ENCODE measurements at places on chromosomes 7 and 10.

DNA sequence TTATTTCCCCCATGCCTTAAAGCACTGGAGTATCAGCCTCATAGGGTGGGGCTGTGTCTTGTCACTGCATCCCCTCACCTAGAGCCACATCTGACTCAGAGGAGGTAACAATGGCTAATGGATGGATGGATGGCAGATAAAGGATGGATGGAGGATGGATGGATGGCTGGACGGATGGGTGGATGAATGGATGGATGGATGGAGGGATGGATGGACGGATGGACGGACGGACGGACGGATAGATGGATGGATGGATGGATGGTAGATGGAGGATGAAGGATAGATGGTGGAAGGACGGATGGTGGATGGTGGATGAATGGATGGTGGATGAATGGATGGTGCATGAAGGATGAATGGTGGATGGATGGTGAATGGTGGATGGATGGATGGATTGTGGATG is 77.2 kb downstream of the PDGFA start:
- DNase-seq: no peak

- DNase-seq: no peak
Observed at GRCh38 chr7:157433628-157434027, 96.8 kb downstream of the DNAJB6 start.

DNA sequence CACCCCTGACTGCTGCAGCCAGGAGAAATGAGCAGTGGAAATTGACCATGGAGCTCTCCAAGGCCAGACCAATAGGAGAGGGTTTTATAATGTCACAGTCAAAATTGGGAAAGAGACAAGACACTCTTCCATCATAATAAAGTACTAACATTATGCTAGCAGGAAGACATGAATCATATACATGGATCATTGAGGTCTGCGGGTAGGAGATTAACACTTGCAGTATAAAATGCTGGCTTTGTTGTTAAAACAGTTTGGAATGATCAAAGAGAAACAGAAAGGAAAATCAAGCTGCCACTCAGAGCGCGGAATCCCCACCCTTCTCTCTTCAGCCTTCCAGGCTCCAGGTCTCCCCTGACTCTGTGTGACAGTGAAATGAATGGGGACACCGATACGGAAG is 53.4 kb upstream of the CALN1 start:
- no peak for DNase-seq

DNA sequence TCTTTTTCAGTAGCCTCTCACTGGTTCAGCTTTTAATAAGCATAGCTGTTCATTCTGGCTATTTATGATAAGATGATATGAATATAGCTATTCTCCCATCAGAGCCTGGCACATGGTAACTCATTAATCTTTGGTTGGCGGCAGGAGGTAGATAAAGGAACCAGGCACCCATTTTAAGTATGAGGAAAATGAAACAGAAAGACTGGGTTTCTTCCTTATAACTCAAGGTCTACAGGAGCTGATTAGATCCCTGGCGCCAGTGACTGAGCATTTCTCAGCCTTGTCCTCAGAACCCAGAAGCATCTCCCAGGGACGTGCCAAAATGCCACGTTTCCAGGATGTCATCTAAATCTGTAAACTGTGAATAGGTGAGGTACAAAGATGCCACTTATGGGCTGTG is 141.9 kb downstream of the TCF7L2 start:
- no peak for DNase-seq

DNA sequence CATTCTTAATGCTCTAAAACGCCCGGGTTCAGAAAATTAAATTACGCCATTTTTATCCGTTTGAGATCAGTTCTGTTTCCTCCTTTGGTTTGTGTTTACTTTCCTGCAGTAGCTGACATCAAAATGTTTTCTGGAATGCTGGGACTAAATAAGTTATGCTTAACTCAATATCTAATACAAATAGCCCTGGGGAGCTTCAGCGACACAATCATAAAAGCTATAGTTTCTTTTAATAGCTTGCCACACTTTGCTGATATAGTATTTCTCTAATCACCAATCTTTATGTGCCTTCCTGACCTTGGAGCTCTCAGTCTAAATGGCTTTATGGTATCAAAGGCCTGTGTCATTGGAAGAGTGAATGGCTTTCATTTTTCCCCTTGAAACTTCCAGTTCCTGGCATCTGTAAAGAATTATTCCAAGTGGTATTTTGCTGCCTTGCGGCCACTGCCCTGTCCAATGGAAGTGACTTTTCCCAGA is 202.7 kb downstream of the HDAC9 start:
- DNase-seq: no peak

GRCh38 chr10:78520737-78521430 is 487.2 kb downstream of the RPS24 start:
- DNase-seq: no peak

DNA sequence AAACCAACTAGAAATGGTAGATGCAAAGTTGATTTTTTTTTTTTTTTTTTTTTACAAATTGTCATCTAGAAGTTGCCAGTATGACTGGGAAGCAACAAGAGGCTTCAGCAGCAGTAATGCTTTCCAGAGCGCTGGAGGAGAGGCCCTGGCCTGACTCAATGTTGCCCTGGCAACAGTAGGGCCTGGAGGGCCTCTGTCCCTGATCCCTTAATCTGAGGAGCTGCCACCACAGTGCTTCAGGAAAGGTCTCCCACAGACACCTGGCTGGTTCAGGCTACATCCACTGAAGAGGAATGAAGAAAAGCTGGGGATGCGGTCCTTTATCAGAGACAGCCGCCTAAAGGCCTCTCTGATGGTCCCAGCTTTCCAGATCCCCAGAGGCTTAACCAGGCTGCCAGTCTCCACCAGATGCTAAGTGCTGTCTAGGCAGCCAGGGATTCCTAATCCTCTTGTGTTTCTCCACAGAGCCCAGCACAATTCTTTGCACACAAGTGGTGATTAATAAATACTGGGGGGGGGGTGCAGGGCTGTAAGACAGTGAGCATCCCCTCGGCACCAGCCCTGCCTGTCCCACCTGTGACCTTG is 33.7 kb downstream of the ZNF777 start:
- no peak for DNase-seq

DNA sequence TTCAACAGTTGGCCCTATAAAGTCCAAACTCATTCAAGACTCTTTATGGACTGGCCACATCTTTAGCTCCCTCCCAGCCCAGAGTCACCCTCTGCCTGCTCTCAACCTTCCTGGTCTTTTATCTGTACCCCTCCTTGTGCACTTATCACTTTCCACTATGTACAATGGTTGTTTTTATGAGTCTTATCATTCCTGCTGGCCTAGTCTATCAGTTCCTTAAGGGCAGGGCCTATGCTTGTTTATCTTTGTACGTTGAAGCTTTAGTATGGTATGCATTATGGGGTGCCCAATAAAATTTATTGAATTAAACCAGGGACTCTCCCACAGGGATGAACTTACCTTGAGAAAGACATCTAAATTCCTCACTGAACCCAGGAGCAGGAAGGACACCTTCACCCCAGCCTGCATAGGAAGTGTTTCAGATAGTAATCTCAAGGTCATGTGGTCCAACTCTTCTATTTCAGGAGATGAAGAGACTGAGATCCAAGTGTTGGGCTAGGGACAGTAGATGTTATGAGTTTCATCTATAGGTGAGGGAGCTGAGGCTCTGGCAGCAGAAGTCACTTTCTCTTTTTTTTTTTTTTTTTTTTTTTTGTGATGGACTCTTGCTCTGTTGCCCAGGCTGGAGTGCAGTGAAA is 13.3 kb upstream of the PDCD4 start:
- DNase-seq: no peak

GRCh38 chr10:59753267-59753666 is at the start of gene MRLN:
MRLN (minus strand) TSS chr10:59753455.
- no peak for DNase-seq

DNA sequence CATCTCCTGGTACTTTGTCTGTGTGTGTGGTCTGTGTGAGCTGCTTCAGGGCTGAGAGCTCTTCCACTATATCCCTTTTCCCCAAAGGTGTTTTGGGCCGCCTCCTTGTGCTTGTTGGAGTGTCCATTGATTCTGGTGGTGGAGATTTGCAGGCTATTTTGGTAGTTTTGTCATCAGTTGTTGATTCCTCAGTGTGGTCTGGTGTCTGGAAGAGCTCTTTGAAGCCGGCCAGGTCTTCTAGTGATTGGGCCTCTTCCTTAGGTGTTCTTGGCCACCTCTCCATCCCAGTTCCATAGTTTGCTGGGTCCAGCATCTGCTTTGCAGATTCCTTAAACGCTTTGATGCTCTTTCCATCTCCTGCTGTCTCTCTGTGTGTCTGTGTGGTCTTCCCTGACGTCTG is 20.8 kb downstream of the MKI67 start:
- no peak for DNase-seq

GRCh38 chr7:99109108-99110051 is 34.5 kb downstream of the SMURF1 start:
- no peak for DNase-seq

DNA sequence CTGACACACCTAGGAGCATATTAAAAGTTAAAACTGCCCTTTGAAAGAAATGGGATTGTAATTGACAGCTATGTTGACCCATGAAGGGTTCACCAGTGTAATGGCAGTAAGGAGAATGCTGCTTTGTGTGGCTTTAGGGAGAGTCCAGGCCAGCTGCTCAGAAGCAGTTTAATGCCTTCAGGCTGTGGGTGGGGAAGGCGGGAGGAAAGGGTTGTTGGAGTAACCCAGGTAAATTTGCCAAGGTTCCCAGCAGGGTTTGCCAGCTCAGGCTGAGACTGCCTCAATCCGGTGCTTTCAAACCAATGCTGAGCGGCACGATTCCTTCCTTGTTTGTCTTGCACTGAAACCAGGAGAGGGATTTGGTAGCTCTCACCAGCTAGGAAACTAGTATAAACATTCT is 637.2 kb downstream of the INHBA start:
- no peak for DNase-seq

DNA sequence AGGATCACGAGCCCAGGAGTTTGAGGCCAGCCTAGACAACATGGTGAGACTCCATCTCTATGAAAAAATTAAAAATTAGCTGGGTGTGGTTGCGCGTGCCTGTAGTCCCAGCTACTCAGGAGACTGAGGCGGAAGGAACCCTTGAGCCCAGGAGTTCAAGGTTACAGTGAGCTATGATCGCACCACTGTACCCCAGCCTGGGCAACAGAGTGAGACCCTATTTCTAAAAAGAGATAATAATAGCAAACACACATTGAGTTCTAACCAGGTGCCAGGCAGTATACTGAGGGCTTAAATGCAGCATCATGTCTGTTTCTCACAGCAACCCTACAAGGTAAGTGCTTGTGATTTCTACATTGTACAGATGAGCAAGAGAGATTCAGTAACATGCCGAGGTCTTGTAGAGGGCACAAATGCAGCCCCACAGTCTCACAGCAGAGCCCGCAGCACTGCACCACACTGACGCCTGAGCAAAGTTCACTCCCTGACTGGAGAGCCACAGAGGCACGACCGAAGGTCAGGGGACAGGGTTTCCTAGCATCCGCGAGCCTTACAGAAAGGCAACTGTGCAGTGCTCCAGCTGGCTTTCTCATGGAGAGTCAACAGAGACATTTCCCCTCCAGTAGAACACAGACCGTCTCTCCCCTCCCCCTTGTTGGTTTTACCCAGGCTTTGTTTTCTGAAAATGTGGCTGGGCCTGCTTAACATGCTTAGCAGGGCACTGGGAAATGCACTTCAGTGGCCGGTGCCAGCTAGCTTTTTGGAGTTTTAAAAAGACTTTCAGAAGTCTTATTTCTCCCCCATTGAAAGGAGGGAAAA is 36.5 kb downstream of the PDSS1 start:
- DNase-seq: no peak

DNA sequence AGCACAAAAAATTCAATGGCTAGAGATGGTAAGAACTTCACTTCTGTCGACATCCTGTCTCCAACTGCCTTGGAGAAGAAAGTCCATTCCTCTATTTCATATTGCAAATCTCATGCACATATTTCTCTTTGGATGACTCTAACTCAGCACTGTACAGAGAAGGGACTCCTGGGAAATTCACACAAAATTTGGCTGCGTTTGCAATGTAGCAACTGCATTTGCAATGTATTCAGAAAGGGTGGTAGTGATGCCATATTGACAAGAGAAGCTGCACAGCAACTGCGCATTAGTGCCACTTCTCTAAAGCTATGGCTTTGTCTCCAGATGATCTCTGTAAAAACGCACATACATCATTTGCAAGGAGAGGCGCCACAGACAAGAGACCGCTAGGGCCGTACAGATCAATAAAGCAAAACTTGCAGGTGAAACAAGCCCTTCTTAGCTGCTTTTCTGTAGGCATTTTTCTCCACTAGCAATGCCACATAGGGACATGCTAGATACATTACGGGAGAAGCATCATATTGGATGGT is 389.5 kb downstream of the TCERG1L start:
- no peak for DNase-seq

DNA sequence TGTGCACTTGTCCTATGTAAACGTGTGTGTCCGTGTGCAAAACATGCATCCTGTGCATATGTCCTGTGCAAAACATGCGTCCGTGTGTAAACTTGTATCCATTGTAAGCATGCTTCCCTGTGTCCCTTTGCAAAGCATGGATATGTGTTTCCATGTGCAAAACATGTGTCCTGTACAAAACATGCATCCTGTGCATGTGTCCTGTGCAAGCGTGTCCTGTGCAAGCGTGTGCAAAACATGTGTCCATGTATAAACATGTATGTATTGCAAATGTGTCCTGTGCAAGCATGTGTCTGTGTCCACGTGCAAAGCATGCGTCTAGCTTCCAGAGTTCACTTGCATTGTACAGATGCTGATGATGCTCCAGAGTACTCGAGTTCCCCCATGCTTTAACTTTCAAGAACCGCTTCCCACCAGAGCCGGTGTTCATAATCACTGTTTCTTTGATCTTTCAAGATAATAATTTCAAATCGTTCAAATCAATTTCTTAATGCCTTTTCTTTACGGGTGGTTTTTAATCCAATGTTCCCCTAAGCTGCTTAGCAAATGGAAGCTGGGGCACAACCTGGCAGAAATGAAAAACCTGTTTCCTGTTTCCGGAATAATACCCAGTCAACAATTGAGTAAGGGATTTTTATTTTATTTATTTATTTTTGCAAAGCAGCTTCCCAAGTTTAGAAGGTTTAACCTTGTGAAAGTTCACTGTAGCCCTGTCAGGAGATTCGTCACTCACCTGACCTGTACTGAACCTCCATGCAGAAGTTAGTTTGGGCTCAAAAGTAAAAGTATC is 641 bp upstream of the ASB13 start:
- DNase-seq: no peak

- peak; percentile 59 for DNase-seq
Observed at GRCh38 chr7:143901332-143901667, 676 bp downstream of the TCAF1 start.

- no peak for DNase-seq
Observed at GRCh38 chr7:101814081-101814990, 3.1 kb upstream of the CUX1 start.

GRCh38 chr7:7595451-7595850 is 28.8 kb downstream of the MIOS start:
- DNase-seq: no peak

GRCh38 chr10:120336911-120337540 is 120.0 kb upstream of the PLPP4 start:
- DNase-seq: peak; percentile 26

DNA sequence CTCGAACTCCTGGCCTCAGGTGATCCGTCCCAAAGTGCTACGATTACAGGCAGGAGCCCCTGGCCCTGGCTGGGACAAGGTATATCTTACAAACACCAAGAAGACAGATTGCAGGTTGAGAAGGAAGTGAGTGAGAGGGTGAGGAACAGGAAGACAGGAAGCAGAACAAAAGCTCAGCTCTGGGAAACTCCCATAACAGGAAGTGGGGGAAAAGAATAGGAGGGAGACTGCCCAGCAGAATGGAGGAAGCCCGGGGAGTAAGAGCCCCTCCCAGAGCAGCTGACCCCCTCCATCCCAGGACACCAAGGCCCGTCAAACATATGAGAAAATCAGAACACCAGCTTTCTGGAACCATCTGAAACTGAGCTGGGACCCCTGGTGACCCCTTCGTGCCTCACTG is 2.9 kb downstream of the TECPR1 start:
- DNase-seq: no peak
